Activated CD4-positive, alpha-beta T cell treated with anti-CD3 and anti-CD28 coated beads, Interleukin-10, Interleukin-2, amounts not matched to agents 100 ng/mL and 50 ng/mL, durations not matched to agents 16 hours and 8 hours (primary cell): ENCODE measurements at places on chromosomes 16 and 17.

DNA sequence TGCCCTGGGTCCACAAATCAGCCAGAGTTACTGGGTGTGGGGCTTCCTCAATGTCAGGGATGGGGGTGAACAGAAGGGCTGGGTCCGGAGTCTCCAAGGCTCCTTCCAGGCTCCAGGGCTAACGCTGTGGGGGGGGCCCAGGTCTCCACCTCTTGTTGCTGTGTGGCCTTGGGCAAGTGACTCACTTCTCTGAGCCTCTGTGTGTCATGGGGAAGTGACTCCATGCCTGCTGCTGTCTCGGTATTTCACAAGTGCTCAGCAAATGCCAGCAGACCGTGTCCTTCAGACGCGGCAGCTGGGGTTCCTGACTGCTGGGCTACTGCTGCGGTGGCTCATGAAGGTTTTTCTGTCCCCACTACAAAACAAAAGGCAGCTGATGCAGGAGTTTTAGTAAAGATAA lies 26.6 kb downstream of the JPH3 start:
- DNase-seq: no peak

- DNase-seq: no peak
Observed at GRCh38 chr16:48999508-48999907, 282.1 kb downstream of the CBLN1 start.

DNA sequence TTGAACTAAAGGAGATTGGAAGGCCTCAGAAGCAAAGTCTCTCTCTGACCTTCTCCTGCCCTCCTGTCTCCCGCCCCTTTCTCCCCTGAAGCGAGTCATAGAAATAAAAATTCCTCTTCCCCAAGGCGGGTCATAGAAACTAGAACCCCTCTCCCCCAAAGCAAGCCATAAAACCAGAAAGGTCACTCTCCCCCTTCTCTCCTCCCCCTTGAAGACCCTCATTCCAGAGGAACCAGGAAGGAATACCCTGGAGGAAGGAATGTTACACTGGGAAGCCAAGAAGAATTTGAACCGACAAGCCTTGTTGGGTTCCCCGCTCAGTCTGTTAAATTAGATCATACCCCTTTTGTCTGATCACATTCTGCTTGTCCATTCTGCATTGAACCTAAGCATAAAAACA lies 2.7 kb upstream of the GJC1 start:
- no peak for DNase-seq

GRCh38 chr16:56233795-56234566 lies 42.7 kb downstream of the GNAO1 start:
- no peak for DNase-seq

DNA sequence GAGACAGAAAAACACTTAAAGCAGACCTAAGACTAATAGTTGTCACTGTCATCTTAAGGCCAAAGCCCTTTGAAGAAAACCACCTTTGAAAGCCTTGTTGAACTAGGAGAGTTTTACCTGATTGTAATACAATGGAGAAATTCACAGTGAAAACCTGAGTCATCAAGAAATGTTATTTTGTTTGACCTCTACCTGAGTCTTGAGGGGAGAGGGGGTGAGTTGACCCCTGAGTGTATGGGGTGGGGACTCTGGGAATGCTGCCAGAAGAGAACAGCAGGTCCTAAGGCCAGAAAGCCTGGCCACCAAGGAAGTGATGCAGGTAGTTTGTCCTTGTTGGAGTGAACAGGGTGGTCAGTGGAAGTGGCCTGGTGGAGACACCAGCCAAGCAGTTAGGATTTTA lies 204.3 kb downstream of the SPECC1 start:
- no peak for DNase-seq

DNA sequence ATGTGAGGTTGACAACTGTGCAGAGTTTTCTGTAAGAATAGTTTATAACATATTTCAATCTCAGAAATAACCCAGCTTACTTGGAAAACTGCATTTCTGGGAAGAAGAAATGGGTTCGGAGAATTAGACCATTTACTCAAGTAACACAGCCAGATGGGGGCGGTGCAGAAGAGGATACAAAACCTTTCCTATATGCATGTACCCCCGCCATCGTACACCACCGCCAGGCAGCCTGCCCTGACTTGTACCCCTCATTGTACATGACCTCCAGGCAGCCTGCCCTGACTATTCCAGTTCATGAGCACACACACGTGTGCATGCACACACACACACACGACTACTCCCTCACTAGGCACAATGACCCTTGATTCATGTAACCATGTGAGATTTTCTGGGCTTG lies 154.0 kb downstream of the C16orf78 start:
- no peak for DNase-seq

GRCh38 chr16:79776243-79776847 lies 175.8 kb upstream of the MAF start:
- no peak for DNase-seq

GRCh38 chr17:80585890-80586845 lies 41.5 kb downstream of the RPTOR start:
- no peak for DNase-seq

- peak; percentile 27 for DNase-seq
Observed at GRCh38 chr17:42422412-42422957, 571 bp downstream of the CAVIN1 start.

- peak; percentile 81 for DNase-seq
Observed at GRCh38 chr17:17186051-17186450, 20.1 kb downstream of the PLD6 start.

GRCh38 chr17:29909236-29910003 lies 20.6 kb downstream of the SSH2 start:
- no peak for DNase-seq

DNA sequence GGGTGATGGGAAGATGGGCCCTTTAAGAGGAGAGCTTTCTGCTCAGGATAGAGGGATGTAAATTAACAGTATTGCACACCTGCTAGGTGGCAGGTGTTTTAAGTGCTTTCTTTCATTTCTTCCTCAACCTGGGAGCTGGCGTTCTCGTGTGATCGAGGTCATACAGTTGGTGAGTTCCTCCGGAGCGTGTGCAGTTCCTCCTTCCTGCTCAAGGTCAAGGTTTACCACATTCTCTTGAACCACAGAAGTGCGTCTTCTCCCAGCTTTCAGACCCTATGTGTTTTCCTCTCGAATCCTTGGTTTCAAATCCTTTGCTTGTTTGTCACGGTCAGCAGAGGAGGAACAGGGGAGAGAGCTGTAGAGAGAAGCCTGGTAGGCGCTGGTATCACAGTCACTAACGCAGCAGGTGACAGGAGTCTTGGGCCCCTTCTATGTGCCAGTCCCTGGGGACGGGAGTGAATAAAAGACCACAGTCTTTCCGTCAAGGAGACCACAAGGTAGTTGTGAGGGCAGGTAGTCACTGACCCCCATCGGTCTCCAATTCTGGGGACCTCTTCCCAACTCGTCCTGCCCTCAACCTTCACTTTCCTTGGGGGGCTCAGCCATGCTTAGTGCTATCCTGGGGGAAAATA lies 791 bp downstream of the DNAI2 start:
- no peak for DNase-seq

GRCh38 chr17:41223821-41224220 lies 2.6 kb upstream of the KRTAP9-2 start:
- DNase-seq: no peak

DNA sequence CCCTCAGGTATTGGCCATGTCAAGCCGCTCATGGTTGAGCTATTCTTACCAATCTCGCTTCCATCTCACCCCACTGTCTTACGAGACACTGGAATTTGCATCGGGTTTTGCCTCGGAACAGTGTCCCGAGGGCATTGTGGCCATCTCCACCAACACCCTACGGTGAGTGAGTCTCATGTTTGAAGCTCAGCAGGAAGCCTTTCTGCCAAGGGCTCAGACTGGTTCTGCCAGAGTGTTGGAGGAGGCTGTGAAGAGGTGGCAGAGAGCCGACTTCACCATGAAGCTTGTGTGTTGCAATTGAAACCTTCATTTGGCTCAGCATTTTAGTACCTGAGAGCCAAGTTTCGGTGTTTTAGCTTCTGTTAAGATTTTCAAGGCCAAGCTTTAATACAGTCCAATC lies 38.0 kb downstream of the SF3B3 start:
- no peak for DNase-seq

GRCh38 chr16:49441366-49441780 lies 67.8 kb downstream of the C16orf78 start:
- DNase-seq: peak; percentile 61

- no peak for DNase-seq
Observed at GRCh38 chr16:77514500-77515220, 79.8 kb upstream of the ADAMTS18 start.

GRCh38 chr16:56057151-56057550 lies 134.1 kb upstream of the GNAO1 start:
- DNase-seq: no peak

GRCh38 chr17:12592941-12593340 lies 72.7 kb upstream of the MYOCD start:
- DNase-seq: no peak
